CD4-positive, alpha-beta T cell (primary cell): ENCODE measurements at places on chromosomes 2 and 18.

DNA sequence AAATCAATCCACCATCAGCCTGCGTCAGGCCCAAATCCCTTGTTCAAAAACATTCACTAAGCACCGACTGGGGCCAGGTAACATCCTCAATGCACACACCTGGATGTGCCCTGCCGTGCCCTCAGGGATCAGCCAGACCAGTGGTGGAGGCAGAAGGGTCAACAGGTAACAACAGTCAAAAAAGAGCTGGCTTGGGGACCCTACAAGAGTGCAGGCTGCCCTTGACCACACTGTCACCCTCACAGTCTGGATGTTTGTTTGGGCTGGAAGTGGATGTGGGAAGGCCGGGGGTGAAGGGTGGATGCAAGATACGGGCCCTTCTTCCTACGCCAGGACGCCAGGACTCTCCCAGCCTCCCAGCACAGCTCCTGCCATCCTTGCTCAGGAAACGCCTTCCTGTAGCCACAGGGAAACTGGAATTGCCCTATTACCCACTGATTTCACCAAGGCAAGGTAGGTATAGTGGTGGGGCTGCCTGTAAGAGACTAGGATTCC is 2.7 kb downstream of the BIN1 start:
- no peak for DNase-seq

- no peak for DNase-seq
Measured at GRCh38 chr2:163343316-163343715, 392.5 kb downstream of the FIGN start.

DNA sequence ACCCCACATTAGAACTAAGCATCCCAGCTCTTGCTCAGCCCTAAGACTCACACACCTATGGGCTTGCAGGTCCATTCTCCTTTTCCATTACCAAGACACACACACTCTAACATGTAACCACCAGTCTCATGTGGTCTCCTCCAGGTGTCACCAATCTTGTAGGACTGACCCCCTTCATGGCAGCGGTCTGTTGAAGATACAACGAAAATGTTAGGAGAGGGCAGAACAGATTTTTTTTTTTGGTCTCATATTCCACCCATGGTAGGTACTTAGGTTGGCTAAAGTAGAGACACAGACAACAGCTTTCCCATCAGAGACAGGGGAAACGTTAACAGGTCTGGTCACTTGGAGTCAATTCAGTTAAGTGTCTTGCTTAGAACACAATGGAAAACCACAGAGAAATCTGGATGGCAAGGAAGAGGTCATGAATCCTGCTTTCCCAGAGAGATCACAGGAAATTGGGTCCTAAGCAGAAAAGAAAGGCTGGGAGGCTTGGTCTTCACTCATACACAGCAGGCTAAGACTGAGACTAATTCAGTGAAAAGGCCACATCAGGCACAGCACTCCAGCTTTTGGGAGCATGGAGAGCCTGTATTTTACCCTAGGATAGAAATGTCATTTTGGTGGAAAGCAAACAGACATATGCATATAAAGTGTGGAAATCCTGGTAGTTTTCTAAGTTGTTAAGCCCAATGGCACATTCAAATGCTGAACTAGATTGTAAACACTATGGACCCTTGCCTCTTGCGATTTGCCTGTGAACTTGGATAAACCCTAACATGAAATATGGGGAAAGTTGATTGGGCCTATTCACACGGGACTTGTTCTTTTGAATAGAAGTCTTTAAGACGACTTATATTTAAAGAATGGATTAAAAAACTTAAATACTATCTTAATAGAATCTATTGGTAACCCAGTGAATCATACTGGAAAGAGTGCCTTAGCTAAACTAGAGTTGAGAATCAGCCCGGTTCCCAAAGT is 3.8 kb downstream of the FN1 start:
- DNase-seq, result no peak

GRCh38 chr2:199624958-199625357 is 167.2 kb upstream of the SATB2 start:
- DNase-seq, result no peak

DNA sequence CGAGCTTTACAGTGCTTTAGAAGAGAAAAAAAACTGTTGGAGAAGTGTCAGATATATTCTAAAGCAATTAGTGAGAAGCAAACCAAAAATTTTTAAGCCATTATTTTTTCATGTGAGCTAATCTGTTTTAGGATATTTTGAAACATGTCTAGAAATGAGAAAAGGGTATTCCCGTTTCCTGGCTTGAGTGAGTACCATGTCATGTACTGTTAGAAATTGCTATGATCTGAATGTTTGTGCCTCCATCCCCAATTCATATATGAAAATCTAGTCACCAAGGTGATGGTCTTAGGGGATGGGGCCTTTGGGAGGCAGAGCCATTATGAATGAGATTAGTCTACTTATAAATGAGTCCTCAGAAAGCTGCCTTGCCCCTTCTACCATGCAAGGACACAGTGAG is 493.3 kb upstream of the GCFC2 start:
- DNase-seq, result no peak
